SJCRH30 (cell line): ENCODE measurements at places on chromosomes 7 and 10. TPM values are rescaled to one million over a fixed set of nuclear protein-coding genes. Genes with fewer than 3 reads are reported as not detected.

The DGKI gene
- total RNA-seq: 0.05 TPM in 1 of 2 replicates, not detected in the other

The FGF8 gene
- total RNA-seq: 115 and 123 TPM in 2 replicates

The NKX2-3 gene
- total RNA-seq: not detected in 2 replicates

- DNase-seq: peak; percentile 11
Observed at GRCh38 chr7:93914581-93915066, 6.9 kb upstream of the GNG11 start.

- DNase-seq: no peak
Observed at GRCh38 chr7:26993816-26994810, 101.7 kb downstream of the HOXA1 start.

The MEOX2 gene
- total RNA-seq: not detected in 2 replicates

- peak; percentile 92 for DNase-seq
Observed at GRCh38 chr10:103439776-103440175, 12.4 kb downstream of the CALHM2 start.

GRCh38 chr10:71276873-71277272, 42.2 kb upstream of the SLC29A3 start:
- no peak for DNase-seq

The LRMDA gene
- 0.24 TPM in 1 of 2 replicates, not detected in the other for total RNA-seq

DNA sequence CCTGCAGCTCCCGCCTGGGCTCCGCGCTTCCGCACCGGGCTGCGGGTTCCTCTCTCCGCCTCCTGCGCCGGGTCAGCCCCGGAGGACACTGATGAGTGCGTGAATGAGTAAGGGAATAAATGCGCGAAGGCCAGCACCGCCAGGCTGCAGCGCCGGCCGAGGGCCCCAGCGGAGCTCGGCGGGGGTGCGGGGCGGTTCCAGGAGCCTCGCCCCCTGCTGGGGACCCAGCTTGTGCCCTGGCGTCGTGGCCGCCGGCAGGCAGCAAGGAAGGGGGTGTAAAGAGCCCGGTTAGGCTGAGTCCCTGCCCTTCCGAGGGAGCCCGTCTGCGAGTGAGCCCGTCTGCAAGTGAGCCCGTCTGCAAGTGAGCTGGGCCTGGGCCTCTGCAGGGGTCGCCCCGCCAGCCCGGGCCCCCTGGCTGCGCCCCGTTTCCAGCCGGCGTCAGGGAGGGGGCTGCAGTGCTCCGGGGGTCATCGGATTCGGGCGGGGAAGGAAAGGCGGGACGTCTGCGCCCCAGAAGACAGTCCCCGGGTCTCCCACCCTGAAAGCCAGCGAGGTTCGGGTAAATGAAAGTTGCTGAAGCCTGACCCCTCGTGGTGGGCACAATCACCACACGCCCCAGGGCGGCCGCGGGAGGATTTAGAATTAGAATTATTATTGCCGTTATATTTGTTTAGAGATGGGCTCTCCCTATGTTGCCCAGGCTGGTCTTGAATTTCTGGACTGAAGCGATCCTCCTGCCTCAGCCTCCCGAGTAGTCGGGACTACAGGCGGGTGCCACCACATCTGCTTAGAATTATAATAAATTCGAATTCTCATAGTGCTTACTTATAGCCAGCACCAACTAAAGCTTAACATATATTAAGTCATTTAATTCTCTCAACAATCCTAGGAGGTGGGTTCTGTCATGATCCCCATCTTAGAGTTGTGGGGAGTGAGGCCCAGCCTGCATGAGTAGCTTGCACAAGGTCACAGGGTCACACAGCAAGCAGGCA, 8.6 kb upstream of the CRYGN start:
- no peak for DNase-seq

GRCh38 chr7:116367171-116367813, 132.2 kb upstream of the CAV2 start:
- DNase-seq: no peak

- no peak for DNase-seq
Observed at GRCh38 chr7:30306976-30307375, 22.6 kb downstream of the ZNRF2 start.

- DNase-seq: no peak
Observed at GRCh38 chr7:116810267-116811116, 51.9 kb upstream of the CAPZA2 start.

The NPM3 gene
- 238 and 287 TPM in 2 replicates for total RNA-seq

The FOXK1 gene
- total RNA-seq: 22.1 and 23.4 TPM in 2 replicates

DNA sequence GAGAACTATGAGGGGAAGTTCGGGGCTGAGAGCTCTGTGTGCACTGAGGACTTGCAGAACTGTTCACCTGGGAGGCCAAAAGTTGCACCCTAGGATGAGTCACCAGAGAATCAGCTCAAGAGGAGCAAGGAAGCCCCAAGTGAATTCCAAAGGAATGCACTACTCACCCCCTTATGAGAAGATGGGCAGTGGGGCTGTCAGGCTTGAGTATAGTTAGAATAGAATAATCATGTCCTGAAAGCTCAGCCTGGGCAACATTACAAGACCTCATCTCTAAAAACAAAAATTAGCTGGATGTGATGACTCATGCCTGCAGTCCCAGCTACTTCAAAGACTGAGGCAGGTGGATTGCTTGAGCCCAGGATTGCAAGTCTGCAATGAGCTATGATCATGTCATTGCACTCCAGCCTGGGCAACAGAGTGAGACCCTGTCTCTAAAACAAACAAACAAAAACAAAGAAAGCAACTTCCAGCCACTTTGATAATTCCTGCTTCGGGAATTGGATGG, 30.0 kb downstream of the MAP3K8 start:
- no peak for DNase-seq

- peak; percentile 65 for DNase-seq
Observed at GRCh38 chr7:5597772-5598171, 174.1 kb upstream of the TNRC18 start.

The CTAGE4 gene
- not detected in 2 replicates for total RNA-seq

The ICA1 gene
- total RNA-seq: not detected in 2 replicates

DNA sequence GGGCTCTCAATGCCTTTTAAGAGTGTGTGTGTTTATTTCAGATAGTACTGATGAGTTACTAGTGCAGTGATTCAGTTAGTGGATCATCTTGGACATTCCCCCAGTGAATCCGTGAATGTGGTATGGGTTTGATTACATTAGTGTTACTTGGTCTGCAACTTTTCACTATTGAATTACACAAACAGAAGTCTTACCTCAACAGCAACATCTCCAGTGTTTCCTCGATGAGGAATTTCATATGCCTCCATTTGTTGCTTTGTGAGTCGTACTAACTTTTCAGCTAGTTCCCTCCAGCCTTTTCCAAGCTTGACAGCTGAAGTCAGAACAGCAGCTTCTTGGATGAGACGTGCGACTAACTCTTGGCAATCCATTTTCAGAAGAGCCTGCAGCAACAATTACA, 63.2 kb downstream of the MACC1 start:
- DNase-seq: no peak

- DNase-seq: no peak
Observed at GRCh38 chr7:149171892-149172533, 23.3 kb upstream of the ZNF282 start.

GRCh38 chr10:35942057-35942456, 300.0 kb upstream of the FZD8 start:
- no peak for DNase-seq

The ADRA2A gene
- 0.79 and 1.4 TPM in 2 replicates for total RNA-seq

GRCh38 chr10:65838811-65839210, 1087.0 kb upstream of the LRRTM3 start:
- DNase-seq: no peak

DNA sequence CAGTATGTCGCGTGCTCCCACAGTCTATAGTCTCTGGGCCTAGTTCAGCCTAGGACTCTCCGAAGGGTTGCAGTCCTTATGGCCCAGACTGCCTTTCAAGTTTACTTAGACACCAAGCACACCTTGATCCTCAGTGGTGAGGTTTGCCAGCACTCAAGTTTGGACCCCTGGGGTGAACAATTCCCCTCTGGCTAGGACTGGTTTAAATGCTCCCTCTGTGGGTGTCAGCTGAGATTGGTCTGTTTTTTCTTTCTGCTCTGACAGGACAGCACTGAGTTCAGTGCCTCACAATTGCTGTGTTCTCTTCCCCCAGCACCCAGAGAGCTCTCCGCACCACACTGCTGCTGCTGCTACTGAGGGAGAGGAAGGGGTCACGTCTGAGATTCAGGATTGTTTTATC, 31.9 kb upstream of the AGR3 start:
- DNase-seq: no peak

DNA sequence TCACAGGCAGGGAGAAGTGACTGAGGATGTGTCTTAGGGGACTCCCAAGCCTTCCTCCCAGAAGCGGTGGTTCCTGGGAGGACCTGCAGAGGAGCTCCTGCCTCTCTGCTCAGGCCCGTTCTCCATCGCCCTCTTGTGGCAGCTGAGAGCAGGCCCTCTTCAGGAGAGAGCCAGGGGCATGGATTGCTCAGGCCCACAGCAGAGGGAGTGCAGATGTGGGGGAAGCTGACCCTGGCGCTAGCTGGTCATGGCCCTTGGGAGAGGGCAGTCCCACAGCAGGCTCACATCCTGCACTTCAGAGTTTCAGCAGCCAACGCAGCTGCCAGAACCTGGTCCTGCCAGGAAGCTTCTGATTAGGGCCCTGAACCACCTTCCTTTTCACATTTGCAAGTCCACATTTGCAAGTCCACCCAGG, 94.8 kb upstream of the TARP start:
- DNase-seq: peak; percentile 92

The SLC26A5 gene
- not detected in 2 replicates for total RNA-seq

- no peak for DNase-seq
Observed at GRCh38 chr10:31657434-31657872, 271.2 kb downstream of the ARHGAP12 start.

- no peak for DNase-seq
Observed at GRCh38 chr7:85079434-85079833, 107.4 kb downstream of the SEMA3D start.

DNA sequence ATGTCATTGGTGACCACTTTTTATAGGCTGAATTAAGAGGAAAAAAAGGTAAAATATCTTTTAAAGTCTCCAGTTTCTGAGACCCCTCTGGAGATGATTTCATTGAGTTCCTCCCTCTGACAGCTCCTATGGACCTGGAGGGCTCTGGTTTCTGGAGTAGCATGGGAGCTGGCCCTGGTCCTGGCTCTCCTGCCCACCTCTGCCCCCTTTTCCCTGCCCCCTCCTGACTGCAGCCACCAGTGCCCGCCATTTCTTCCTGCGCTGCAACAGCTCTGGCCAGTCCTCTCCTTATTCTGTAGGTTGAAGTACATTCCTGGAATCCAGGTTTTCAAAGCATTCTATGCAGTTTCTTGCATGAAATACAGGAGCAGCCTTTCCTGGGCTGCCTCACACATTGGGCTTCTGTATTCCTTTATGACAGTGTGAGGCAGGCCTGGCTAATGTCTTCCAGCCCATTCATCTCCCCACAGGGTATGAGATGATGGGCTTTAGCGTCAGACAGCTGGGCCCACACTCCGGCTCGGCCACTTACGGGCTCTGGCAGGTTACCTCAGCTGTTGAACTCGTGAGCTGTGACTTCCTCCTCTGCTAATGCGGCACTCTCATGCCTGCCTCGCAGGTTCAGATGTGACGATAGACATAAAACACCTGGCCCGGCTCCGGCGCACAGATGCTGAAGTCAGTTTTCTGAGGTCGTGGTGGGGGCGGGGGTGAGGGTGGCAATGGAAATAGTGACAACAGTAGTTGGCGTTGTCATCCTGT, 101.7 kb downstream of the MGMT start:
- DNase-seq: peak; percentile 50

GRCh38 chr10:102326031-102326430, 69.5 kb upstream of the NFKB2 start:
- peak; percentile 43 for DNase-seq

DNA sequence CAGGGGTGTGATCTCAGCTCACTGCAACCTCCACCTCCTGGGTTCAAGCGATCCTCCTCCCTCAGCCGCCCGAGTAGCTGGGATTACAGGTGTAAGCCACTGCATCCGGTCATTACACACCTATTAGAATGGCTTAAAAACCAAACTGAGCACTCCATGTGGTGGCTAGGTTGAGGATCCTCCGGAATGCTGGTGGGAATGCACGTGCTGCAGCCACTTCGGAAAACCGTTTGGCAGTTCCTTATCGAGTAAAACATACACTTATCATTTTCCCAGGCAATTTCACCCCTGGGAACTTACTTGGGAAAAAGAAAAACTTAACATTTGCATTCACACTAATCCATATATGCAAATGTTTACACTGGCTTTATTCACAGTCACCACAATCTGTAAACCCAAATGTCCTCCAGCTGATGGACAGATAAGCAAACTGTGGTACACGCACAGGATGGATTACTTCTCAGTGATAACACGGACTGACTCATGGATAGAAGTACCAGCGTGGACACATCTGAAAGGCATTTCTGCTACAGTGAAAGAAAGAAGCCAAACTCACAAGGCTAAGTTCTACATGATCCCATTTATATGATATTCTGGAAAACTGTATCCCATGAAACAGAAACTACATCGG, 20.4 kb downstream of the RFC2 start:
- DNase-seq: no peak

DNA sequence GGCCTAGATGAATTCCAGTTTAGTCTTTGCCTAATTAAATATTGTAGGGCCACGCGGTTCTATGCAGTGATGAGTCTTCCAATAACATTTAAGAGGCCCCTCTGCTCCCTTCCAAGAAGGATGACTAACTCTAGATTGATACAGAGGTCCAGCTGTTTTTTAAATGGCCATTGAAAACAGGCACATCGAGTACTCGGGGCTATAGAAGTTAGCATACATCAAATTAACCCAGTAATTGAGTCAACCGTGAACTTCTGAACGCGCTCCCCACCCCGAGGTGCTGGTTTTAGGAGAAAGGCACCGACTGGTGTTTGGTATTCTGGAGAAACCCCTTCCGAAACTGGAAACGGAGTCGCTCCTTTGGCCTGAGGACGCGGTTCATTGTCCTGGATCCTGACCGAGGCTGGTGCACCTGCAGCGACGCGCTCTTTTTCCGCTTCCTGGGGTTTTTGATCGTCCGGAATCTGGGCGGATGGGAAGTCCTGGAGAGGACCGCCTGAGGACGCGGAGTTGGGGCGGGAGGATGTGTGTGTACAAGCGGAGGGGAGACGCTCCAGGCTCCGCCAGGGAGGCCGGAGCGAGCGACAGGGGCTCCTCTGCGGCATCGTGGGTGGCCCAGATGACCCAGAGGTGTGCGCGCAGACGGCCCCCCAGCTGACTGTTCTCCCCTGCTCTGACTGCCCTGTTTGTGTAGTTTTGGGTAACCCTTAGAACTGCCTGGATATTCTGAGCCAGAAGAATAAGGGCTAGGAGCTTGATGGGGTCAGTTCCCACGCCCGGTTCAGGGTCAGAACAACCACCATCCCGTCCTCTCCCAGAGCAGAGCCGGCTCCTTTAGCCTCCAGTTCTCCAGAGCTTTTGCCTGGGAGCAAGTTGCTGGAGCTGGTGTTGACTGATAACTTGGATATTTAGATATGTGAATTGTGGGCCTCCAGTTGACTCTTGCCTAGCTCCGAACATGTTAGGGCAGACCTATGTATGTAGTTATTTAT, 711 bp downstream of the FAM221A start:
- DNase-seq: peak; percentile 27
